ENCODE measurements at places on chromosomes 6 and 20.

DNA sequence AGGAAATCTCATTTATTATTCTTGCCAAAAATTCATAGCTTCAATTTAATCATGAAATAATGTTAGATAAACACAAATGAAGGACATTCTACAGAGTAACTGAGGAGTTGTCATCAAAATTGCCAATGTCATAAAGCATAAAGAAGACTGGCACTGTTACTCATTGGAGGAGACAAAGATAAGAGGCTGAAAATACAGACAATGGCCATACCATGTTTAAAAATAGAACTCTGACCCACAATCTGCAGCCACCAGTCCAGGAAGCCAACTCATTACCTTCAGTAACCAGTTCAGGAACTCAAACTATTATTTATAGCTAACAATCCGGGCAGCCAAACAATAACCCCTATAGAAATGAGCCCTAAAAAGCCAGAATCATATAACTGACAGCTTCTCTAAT is 795.6 kb downstream of the TENT5A start:
- no peak for DNase-seq

DNA sequence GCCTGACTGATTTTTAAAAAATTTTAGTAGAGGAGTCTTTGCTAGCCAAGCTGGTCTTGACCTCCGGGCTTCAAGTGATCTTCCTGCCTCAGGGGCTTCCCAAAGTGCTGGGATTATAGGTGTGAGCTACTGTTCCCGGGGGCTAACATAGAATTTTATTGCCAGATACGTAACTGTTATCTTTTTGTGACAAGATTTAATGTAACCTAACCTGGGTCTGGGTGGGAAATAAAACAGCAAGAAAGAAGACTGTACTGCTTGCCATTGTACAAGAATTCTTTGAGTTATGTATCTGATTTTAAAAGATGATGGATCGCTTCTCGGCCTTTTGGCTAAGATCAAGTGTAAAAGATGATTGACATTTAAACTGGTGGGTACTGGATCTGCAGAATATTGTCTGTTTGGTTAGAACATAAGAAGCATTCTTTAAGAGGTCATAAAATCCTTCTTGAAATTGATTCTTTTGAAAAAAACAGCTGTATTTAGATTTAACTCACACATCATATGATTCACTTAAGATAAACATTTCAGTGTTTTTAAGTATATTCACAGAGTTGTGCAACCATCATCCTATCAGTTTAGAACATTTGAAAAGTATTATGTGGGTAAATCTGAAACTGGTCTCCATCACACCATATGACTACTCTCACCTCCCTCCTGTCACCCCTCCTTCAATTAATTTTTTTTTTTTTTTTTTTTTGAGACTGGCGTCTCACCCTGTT is 21.6 kb downstream of the TPX2 start:
- DNase-seq, result no peak

- DNase-seq, result no peak
These were observed 324.1 kb upstream of the SYNCRIP start for GRCh38 chr6:85966828-85967227.

GRCh38 chr20:38501858-38502436 is 29.3 kb downstream of the RALGAPB start:
- no peak for DNase-seq

GRCh38 chr6:26254724-26255123 is 110.3 kb upstream of the BTN3A2 start:
- no peak for DNase-seq

- DNase-seq, result no peak
These were observed 24.5 kb upstream of the OR2J2 start for GRCh38 chr6:29146179-29146578.

- DNase-seq, result no peak
These were observed 59.7 kb downstream of the SYNJ2 start for GRCh38 chr6:158041370-158041769.

DNA sequence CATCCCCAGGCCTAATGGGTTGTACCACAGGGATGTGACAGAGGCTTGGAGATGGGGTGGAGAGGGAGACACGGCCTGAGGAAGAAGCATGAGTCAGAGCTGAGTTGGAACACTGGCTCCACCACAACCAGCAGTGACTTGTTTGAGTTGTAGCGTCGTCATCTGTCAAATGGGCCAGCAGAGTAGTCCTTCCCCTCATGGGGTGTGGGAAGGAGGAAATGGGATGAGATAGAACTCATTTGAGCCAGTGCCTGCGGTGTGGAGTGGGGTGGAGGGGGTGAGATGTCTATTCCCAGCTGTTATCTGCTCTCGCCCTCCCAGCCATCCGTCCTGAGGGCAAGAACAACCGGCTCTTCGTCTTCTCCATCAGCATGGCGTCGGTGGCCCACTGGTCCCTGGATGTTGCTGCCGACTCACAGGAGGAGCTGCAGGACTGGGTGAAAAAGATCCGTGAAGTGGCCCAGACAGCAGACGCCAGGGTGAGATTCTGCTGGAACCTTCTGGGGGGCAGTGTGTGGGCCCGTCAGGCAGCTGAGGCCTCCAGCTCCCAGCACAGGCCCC is 32.5 kb downstream of the PLCG1 start:
- no peak for DNase-seq

DNA sequence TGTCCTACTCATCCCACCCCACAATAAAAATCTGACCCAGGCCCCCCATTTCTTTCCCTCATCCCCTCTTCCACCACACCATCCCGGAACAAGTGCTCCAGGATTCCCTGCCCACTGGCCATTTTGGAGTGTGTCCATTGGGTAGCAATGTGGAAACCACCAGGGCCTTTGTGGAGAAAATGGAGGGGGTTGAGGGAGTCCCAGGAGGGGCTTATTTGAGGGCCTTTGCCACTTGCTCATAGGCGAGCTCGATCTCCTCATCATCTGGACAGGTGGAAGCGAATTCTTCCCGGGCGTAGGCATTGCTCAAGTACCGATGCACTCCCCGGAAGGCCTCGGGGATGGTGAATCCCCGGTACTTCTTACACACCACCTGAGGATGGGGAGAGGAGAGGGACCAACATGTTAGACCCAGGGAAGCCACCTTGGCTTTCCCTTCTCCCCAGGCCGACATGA is 1.6 kb upstream of the DDAH2 start:
- no peak for DNase-seq

DNA sequence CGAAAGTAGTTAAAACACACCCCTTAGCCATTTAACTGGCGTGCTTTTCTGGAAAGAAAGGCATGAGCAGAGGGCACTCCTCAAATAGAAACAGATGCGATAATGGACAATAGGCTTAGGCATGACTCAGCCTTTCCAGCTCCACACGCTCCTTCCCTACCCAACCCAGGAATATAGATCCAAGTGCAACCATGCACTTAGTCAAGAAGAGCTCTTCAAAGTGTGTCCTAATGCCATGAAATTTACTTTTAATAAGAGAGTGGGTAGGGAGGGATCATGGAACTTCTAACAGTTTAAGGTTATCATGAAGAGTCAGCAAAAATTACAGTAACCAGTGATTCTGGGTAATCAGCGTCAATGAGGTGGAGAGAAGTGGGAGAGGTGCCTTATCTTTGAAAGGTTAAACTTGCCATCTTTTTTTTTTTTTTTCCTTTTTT is 2.4 kb upstream of the EFHC1 start:
- DNase-seq, result no peak

DNA sequence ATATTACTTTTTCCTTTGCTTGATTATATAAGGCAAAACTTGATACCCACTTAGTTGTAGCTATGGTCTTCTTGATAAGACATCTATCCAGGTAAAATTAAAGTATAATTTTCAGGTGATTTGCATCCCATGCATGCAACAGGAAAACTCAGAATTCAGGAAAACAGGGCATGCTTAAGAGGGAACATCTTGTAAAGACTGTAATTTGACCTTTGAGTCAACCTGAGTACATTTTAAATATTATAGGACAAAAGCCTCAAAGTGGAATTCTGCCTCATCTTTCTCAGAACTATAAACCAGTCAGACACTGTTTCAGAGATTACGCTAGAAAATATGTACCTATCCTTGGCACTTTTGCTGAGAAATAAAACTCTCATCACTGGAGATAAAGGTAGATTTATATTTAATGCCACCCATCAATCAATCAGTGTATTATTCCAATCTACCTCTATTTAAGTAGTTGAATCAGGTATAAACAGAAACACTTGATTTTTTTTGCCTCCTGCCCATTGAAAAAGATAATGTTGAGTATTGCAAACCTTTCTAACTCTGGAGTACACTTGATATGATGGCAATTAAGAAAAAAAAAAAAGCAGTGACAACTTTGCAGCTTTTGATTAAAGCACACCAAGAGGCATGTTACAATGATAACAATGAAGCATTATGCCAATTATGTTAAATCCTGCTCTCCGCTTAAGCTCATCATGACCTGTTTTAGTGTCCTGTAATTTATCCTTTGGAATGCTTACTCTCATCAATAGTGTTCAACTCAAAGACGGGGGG is 2.8 kb downstream of the CITED2 start:
- no peak for DNase-seq

DNA sequence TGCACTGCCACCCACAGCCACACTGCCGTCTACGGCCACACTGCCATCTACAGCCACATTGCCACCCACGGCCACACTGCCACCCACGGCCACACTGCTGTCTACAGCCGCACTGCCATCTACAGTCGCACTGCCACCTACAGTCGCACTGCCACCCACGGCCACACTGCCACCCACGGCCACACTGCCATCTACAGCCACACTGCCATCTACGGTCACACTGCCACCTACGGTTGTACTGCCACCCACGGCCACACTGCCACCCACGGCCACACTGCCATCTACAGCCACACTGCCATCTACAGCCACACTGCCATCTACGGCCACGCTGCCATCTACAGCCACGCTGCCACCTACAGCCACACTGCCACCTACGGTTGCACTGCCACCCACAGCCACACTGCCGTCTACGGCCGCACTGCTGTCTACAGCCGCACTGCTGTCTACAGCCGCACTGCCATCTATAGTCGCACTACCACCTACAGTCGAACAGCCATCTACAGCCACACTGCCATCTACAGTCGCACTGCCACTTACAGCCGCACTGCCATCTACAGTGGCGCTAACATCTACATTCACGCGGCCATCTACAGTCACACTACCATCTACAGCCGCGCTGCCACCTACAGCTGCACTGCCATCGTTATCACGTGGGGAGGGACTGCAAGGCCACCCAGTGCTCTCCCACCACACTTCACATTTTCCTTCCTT is 154.6 kb upstream of the AFDN start:
- no peak for DNase-seq

DNA sequence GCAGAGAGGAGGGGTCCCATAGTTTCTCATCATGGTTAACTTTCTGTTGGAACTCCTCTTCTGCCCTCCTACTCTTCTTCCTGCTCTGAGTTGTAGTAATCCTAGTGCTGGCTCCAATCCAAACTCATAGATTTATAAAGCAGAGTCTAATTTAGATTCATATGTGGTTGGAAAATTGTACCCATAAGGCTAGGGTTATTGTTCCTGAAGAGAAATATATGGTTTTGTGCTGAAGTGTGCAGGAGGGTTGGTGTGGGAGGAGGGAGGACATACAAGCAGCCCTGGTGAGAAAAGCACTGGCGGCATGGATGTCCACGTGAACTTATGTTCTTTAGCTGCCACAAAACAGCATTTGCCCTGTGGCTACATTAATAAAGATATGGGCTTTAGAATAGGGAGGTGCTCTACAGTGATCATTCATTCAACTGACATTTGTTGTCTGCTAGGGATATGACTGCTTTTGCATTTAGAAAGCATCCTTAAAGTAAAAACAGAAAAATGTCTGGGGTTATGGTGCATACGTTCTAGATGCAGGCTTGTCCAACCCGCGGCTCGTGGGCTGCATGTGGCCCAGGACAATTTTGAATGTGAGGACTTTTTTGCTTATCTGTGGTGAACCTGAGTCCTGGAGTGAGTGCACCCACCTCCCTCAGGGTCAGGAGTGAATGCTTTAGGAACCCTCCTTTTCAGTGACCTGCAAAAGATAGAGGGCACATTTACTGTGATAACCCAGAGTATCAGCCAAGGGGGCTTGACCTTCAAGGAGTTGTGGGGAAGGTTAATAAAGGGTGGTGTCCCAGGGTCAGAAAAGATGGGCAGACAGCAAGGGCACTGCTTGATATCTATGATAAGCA is 4.1 kb downstream of the HLA-A start:
- DNase-seq, result no peak

GRCh38 chr20:40776466-40777457 is 87.7 kb upstream of the MAFB start:
- DNase-seq, result no peak

- DNase-seq, result no peak
These were observed 60.4 kb upstream of the QKI start for GRCh38 chr6:163354085-163354484.

- no peak for DNase-seq
These were observed 31.9 kb downstream of the HIVEP2 start for GRCh38 chr6:142913036-142913510.

GRCh38 chr6:35754452-35755277 is 17.8 kb downstream of the ARMC12 start:
- no peak for DNase-seq

DNA sequence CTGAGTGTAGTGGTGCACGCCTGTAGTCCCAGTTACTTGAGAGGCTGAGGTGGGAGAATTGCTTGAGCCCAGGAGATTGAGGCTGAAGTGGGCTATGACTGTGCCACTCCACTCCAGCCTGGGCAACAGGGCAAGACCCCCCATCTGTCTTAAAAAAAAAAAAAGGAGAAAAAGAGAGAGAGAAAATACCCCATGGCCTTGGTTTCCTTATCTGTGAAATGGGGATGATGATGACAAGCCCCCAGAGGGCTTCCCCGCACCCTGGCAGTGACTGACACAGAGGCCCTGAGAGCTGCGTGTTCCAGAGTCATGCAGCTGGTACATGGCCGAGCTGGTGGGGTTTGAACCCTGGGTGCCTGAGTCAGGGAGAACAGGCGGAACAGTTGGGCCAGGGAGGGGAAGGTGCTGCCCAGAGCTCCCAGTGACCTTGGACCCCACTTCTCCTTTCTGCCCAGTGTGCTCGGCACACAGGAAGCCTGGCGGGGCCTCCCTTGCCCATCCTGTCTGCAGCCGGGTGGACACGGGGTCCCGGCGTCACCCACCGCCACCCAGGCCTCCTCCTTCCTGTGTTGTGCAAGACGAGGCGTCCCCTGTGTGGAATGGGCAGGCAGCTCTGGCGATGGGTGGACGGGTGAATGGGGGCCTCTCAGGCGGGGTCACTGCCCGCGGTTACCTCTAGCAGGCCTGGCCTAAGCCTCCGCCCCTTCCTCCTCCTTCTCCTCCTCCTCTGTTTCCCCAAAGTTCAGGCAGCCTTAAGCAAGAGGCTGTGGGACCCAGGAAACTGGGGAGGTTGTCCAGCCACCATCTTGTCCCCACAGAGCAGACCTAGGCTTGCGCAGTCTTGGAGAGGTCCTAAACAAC is 84.2 kb downstream of the CEBPB start:
- DNase-seq, result no peak

All from stimulated activated CD4-positive, alpha-beta T cell treated with anti-CD3 and anti-CD28 coated beads, Interleukin-12 subunit alpha, Interleukin-12 subunit beta, amount 100 ng/mL, for 4 hours (primary cell).